ENCODE measurements at places on chromosomes 12 and 14. TPM values are rescaled to one million over a fixed set of nuclear protein-coding genes. Genes with fewer than 3 reads are reported as not detected.

GRCh38 chr12:93549174-93549573 lies 23.3 kb upstream of the SOCS2 start:
- H3K36me3 ChIP-seq = peaks cover 13% of the 10 kb centered on the region
- no peak overlapping the region for H3K27ac ChIP-seq
- no peak for DNase-seq
- H3K4me3 ChIP-seq = no peak overlapping the region

DNA sequence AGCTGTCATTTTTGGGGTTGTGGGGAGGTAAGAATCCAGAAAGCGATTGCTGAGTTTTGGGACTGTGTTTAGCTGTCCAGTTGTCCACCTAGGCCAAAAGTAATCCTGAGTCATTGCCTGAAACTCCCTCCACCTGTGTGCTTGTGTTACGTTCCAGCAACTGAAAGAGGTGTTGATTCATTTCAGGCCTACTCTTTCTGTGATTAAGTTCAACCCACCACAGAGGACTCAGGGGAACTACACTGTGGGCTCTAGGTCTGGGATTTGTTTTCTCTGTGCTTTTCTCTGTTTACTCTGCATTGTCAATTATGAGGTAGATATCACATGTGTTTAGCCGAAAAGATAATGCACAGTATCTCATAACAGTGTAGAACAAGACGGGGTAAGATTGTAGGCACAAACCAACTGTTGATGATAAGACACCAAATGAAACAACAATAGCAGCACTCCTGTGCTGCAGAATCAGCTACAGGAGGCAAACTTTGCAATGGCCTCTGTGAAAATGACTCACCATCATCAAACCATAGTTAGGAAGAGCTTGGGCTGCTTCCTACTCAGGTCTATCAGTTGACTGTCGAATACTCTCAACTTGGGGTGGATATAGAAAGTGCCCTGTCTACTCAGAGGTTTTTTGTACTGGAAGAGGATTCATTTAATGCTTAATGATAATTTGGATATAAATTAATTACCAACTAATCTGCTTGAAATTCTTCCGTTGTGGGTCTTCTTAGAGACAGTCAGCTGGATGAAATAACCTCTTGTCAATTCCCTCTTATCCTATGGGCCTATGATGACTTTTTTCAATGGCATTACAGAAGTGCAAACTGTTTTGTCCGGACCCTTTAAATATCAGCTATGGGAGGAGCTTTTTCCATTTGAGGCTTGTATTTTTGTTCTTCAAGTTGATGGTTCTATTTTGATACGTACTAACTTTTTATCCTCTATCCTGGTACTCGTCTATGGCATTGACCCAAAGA lies 385.9 kb downstream of the BMP4 start:
- H3K27me3 ChIP-seq = no peaks in the 10 kb centered on the region
- H3K36me3 ChIP-seq = peaks cover 8% of the 10 kb centered on the region
- DNase-seq = no peak
- no peak overlapping the region for H3K27ac ChIP-seq

GRCh38 chr14:96713426-96713825 lies 83.8 kb upstream of the VRK1 start:
- no peaks in the 10 kb centered on the region for H3K27me3 ChIP-seq
- H3K27ac ChIP-seq = no peak overlapping the region
- DNase-seq = no peak
- H3K4me3 ChIP-seq = no peak overlapping the region
- no peaks in the 10 kb centered on the region for H3K36me3 ChIP-seq

DNA sequence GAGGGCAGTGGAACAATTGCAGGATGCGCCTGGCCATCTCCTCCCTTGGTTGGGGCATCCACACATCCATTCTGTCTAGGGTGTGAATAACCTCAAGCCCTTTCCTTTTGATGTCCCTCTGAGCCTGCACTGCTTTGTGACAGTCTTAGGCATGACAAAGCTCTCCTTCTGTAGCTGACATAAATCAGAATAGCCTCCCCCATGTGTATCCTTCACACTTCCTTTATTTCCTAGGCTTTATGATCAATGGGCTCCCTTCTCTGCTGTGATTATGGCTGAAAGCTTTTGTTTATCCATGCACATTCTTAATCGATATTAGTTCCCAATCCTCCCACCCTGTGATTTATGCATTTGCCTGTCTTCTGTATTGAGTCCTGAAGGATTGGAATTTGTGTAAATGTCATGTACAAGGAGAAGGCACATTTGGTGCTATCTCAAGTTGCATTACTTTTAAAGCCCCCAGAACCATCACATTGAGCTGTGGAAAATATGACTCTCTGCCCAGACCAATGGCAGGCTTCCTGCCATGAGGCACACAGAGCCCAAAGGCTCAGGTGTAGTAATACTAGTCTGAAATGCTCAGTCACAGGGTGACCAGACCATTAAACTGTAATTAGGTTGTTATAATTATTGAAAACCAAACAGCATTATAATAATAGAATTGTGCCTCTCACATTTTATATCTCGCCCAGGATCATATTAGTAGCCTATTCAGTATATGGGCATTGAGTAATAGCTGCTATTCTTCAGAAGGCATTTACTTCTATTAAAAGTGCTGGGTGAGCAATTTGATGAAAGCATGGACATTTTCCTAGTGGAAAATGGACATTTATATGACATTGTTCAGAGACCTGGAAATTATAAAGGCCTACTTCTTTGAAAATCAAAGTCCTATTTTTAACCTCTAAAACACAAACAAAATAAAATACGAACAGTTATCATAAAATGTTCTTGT lies 14.0 kb downstream of the EMP1 start:
- no peak overlapping the region for H3K27ac ChIP-seq
- H3K36me3 ChIP-seq = no peaks in the 10 kb centered on the region
- DNase-seq = no peak

DNA sequence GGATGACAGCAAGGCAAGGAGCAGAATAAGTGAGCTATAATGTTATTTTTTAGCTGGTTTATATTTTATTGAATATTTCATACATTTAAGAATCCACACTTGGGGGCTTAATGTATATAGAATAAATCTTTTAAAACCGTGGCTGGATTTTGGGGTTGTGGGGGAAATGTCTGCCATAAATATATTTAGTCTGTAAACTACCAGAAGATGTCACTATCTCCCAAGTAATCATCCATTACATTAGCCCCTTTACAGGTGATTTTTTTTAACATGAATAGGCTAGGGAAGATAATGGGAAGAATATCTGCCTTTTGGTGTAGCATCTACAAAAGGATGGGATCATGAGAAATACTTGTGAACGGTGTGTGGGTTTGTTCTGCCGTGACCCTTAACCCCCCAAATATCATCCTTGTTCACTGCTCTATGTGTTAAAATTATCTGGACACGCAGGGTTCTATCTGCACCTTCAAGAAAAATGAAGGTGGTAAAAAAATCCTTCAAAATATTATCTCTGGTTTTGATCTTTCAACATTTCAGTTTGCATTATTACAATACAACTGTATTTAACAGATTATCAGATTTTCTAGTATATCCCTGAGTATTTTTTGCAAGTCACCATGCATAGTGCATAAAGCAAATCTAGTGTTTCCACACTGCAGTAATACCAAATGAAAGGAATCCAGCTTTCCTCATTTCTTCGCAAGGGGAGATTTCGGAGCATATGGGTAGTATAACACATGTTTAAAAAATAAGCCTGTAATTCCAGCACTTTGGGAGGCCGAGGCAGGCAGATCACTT lies 8.0 kb upstream of the SLC17A8 start:
- no peak overlapping the region for H3K4me3 ChIP-seq
- no peak for DNase-seq
- no peaks in the 10 kb centered on the region for H3K36me3 ChIP-seq
- H3K4me1 ChIP-seq = no peaks in the 10 kb centered on the region

HNF1A gene
- total RNA-seq = not detected

HOXC9 gene
- not detected for total RNA-seq

TEX52 gene
- total RNA-seq = 0.20 TPM

TRMT5 gene
- 24.9 TPM for total RNA-seq
